ENCODE measurements at places on chromosomes 13 and 19. TPM values are rescaled to one million over a fixed set of nuclear protein-coding genes. Genes with fewer than 3 reads are reported as not detected.

Gene NAPA
- polyA plus RNA-seq: 123 TPM

DNA sequence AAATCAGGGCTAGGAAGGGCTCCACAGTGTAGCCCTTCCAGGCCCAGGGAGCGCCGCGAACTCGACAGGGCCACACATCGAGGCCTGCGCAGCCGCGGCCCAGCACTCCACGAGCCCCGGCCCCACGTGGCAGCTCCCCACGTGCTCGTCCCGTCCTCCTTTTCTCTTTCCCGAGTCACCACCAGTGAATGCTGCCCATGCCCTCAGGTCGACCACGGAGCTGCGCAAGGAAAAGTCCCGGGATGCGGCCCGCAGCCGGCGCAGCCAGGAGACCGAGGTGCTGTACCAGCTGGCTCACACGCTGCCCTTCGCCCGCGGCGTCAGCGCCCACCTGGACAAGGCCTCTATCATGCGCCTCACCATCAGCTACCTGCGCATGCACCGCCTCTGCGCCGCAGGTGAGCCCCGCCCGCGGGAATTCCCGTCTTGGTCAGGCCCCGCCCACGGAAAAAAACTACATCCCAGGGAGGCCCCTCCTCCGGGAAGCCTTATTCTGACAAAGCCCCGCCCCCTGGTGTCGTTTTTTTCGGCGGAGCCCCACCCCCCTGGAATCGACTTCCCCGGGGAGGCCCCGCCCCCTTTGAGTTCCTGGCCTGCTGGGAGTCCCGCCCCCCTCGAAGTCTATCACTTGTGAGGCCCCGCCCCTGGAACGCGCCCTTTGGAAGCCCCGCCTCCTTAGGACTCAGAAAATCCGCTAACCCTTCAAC, 7.0 kb downstream of the HIF3A start:
- peak; percentile 73 for DNase-seq

Gene SHFL
- polyA plus RNA-seq: 3.4 TPM

Gene MAB21L1
- 0.47 TPM for polyA plus RNA-seq

DNA sequence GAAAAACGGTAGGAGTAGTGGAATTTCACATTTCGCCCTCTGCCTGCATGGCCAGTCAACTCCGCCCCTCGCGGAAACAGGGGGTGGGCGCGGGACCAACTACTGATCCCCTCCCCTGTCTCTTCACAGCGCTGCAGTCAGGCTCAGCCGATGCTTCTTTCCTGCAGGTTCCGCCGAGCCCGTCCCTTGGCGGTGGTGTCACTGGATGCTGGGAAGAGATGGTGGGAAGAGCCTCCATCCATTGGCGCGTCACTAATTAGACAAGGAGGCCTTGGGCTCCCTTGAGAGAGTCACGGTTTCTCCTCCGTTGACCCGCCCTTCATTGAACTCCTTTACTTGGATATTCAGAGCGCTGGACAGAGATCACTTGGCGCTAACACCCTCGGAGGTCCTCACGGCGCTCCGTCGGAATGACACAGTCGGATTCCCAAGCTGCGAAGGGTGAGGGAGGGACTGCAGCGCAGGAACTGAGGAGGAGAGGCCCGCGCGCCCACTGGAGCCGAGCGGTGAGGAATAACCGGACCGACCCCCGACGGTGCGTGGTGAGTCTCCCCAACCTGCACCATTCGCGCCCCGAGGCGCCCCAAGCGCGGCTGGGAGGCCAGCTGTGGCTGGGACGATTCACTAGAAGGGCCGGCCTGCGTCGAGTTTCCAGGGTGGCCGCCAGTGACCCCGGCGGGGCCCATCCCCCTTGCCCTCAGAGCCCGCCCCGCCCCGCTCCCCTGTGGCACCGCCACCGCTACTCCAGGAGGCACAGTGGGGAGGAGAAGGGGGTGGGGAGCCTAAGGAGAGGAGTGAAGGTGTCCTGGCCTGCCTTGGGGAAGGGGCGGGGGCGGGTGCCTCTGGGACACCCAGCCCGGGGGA, 11.2 kb upstream of the CEACAM21 start:
- DNase-seq: no peak

DNA sequence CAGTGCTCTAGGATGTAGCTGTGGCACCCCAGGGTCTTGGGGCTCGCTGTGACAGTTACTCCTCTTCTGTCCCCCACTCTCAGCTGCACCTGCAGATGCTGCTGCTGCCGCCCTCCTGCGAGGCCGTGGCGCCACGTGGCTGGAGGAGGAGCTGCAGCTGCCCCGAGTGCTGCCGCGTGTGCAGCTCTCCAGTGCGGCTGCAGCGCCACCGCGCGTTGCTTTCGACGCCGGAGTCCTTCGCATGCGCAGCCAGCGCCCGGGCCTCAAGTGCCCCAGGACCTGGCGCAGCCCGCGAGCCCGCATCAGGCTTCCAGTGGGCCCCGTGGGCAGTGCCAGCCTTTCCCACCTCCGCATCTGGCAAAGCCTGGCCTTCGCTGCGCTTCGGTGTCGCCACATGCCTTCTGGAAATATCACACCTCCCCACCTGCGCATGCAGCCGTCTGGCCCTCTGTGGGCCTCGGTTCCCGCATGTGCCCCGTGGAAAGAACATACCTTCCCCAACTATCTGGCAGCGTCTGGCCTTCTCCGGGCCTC, 692 bp upstream of the ZNF580 start:
- peak; percentile 89 for DNase-seq

DNA sequence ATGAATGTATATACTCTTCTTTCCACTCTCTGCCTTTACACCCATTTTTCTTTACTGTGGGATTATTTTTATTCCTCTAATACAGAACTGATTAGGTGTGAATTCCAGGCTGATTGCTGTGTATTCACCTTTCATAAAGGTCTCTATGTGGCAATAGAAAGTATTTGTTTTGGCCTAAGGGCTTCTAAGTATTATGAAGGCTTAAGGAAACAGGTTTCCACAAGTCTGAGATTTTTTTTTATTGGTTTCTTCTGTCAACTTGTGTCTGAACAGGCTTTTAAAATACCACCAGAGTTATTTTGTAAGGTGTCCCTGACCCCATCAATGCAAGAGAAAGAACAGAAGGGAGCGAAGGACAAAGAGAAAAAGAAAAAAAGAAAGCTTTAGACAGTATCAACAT, 1102.0 kb upstream of the SPRY2 start:
- no peak for DNase-seq

All from psoas muscle (tissue), 8 donors.